ENCODE measurements at places on chromosomes 2 and 18. TPM values are rescaled to one million over a fixed set of nuclear protein-coding genes. Genes with fewer than 3 reads are reported as not detected.

DNA sequence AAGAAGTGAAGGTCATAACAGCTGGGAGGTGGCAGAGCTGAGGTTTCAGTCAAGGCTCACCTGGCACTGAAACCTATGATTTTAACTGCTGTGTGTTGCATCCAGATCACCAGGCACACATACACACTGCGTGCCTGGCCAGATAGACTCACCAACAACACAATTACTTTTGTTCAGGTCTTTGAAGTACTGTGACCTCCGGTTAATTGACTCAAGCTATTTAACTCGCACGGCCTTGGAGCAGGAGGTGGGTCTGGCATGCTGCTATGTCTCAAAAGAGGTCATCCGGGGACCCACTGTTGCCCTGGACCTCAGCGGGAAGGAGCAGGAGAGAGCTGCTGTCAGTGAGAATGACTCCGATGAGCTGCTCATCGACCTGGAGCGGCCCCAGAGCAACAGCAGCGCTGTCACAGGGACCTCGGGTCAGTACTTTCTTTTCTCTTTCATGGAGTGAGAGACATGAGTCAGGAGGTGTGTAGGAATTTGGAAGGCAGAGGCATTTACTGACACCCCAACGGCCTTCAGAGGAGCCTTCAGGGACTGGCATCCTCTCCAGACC, 104.1 kb downstream of the ESCO1 start:
- DNase-seq = no peak

TMEM131 gene
- total RNA-seq = 41.3 TPM

- no peak for DNase-seq
Measured at GRCh38 chr2:218863021-218863520, 3.5 kb downstream of the WNT6 start.

DNA sequence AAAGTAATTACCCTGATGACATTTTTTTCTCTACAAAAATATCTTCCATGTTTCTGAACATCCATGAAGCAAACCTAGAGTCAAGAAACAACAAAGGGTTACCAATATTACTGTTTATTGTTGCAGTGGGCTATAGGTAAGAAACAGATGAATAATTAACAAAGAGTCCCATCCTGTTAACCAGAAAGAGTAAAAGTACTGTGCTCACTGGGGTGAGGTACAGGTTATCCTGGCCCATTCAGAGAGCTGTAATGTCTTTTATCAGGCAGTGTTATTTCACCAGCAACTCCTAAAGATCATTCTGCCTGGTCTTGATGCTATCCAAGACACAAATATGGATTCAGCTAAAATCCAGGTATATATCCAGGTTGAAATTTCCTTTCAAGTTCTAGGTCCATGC, 754.9 kb downstream of the SATB2 start:
- DNase-seq = no peak

DNA sequence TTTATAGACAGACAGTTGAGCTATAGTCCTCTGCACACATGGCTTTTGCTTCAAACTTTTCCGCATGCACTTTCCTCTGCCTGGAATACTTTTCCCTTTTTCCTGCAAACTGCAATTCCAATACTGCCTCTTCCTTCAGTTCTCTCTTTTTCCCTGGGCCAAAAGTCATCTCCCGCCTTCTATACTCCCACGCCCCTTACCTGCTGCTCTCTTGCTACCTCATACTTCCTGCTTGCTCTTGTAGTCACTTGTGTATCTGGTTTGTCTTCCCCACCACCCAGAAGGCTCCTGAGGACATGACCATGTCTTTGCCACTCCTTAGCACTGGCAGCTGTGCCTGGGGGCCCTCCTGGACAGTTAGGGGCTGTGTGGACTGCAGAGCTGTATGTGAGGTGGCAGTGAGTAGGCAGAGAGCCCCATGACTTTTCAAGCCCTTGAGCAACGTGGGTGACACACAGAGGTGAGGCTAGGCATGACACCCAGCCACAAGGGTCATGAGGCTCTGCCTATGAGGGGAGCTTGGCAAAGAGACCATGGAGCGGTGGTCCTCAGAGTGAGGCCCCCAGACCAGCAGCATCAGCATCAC, 23.2 kb downstream of the SPEG start:
- DNase-seq = no peak

SLC19A3 gene
- total RNA-seq = 29.9 TPM

RGPD3 gene
- 1.6 TPM for total RNA-seq

DNA sequence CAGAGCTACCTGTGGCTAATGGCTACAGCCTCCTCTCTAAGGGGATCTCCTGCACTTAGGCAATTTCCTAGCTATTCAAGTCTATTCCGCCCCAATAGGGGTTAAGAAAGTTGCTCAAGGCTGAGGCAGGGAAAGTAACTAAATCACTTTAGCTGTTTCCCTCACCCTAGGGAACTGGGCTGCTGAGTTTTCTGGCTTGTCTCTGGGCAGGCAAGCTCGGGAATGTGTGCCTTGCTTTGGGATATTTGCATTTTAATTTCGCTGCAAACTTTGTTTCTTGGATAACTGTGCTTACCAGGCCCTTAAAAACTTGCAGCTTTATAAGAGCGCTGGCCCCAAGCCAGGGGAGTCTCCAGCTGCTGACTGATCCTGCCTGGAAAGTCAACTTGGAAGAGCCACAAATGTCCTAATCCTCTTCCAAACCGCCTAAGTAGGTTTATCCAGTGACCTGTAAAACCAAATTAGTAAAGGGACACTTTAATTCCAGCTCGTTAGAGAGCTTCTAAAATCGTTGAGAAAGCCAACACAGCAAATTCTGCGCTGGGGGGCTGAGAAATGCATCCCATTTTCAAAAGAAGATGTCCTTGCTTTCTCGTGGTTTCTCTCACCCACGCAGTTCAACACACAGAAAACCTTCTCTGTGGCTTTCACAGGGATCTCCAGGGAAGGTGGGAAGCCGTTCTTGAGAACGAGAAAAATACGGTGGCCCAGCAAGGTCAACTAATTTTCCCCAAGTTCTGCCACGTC, 59.5 kb upstream of the SP3 start:
- peak; percentile 87 for DNase-seq

ALPI gene
- total RNA-seq = not detected
